Type B pancreatic cell (in vitro differentiated cells): ENCODE measurements at places on chromosomes 16 and 17.

- DNase-seq = no peak
These were observed 7.3 kb downstream of the TCF25 start for GRCh38 chr16:89880477-89881367.

- DNase-seq = no peak
These were observed 999 bp upstream of the FLYWCH2 start for GRCh38 chr16:2881783-2882649.

DNA sequence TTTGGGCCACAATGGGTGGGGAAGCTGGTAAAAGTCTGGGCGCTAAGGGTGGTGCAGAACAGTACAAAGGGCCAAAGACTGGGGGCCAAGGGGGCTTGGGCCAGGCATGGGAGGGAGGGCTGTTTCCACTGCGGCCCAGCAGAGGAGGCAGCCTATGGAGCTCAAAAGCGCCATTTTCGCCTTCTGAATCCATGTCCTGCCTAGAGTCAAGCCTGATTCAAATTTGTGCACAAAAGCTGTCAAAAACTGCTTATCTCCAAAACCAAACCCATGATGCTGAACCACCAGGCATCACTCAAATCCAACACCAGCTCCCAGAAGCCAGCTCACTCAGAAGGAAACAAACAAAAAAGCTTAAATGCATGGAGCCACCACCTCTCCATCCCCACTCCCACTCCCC lies 16.0 kb downstream of the COG7 start:
- no peak for DNase-seq

DNA sequence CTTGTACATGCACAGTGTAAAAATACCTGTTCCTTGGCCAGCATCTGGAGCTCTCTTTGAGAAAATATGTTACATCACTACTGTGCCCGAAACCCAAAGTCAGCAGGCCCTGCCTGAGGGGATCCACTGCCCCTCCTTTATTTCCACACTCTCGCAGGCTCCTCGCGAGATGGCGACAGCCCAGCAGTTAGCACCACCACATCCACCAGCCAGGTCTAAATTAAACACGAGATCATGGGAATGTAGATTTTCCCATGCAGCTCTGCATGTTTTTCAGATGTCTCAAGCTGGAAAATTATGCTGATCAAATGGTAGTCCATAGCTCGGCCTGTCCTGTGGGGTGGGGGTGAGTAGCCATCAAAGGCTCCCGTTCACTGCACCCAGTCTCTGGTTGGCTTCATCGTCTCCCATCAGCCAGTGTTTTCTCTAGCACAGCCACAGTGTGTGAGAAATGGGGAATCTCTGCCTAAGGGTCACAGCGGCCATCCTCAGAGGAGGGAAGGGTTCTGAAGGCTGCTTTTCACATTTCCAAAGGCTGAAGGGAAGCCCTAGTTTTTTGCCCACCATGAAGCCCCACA lies 34.7 kb downstream of the EPN2 start:
- no peak for DNase-seq

DNA sequence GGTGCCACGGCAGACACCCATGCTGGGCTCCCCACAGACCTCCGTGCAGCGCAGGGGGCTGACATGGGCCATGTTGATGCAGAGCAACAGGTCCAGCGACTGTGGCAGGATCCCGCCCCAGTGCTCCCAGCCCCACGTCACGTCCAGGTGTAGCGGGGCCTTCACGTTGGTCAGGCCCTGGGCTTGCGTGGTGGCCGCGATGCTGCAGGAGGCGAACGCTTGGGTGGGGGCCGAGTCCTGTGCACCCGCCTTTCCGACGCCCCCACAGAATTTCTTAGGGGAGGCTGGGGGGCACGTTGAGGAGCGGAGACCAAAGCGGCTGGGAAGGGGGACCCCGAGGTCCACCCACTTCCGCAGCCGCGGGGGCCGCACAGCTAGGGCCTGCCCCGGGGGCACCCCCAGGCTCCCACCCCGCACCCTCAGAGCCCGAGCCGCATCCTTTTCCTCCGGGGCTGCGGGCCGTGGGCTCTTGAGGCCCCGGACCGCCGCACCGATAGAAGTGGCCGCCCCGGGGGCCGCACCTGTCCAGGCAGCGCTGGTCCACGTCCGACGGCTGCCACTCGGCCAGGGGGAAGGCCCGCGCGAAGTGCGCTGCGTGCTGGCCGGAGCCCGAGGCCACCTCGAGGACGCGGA lies 416 bp downstream of the METTL26 start:
- no peak for DNase-seq

GRCh38 chr17:29623283-29623647 lies 553 bp upstream of the CORO6 start:
- DNase-seq = no peak

DNA sequence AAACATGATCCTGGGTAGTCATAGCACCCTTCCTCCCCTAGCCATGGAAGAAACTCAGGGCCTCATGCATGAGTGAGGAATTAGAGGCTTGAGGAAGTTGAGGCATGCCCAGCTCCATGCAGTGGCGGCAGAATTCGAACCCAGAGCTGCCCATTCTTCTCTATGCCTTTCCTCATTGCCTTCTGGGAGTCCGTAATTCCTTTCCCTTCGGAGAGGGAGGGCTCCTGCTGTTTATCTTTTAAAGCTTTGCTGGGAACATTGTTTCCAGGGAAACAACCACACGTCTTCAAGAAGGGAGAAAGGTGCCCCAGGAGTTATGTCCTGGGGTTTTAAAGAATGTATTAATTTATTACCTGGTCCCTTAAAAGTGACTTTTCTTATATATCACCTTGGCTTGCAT lies 8.5 kb downstream of the CRISPLD2 start:
- no peak for DNase-seq

DNA sequence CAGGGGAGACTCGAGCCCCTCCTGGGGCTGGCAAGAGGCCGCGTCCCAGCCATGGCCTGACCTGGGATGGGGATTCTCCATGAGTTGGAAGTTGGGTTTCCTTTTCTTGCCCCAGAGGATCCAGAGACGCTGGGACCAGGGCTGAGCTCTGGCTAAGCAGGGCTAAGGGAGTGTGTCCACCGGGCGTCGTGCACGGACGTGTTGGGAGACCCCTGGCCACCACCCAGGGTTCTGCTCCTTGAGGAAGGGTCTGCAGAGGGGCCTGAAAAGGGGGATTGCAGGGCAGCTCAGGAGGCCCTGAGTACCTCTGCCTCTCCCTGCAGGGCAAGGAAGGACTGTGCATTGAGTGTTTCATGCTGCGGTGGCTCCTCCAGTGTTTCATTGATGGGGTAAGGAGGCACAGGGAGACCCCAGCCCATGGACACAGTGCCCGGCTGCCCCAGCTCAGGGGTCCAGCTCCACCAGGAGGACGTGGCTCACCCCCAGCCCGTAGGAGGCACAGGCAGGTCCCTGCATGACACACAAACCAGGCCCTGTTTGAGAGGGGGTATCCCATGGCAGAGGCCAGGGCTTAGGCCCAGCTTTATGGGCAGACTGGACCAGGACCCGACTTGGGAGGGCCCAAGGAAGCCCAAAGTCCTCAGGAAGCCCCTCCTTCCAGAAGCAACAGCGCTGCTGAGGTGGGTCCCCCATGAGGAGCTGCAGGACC lies 47.5 kb downstream of the USP22 start:
- no peak for DNase-seq

GRCh38 chr16:10606607-10607006 lies 26.2 kb upstream of the EMP2 start:
- no peak for DNase-seq

GRCh38 chr17:1222321-1222720 lies 42.5 kb upstream of the ABR start:
- no peak for DNase-seq

- DNase-seq = no peak
These were observed 15.0 kb downstream of the THUMPD1 start for GRCh38 chr16:20726661-20727060.

DNA sequence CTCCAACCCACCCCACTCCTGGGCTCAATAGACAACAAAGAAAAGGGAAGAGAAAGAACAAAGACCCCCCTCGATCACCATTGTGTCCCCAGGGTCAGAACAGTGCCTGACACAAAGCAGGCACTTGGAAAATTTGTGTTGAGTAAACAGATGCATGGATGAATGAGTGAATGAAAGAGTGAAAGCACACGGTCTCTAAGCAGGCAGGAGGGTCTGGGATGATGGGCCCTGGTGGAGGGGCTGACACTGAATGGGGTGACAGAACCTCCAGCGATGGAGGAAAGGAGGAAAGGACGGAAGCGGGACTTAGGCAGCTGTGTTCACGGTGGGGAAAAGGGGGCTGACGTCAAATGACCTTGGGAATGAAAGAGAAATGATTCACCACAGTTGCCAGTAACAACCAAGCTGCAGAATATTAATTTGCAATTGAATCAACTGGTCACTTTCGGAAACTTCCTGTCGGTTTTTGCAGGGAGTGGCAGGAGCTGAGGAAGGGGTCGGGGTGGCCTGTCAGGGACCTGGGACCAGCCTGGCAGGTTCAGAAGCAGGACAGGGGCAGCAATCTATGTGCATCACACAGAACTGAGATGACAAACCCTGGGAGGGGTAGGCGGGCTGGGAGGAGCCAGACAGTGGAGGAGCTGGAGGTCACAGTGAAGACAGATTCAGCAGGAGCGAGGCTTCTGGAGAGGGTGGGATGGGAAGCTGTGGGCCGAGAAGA lies 6.7 kb upstream of the GAST start:
- DNase-seq = no peak

- no peak for DNase-seq
These were observed 19.4 kb downstream of the KLHL36 start for GRCh38 chr16:84667600-84668309.

GRCh38 chr17:83203073-83203471 lies 123.7 kb downstream of the METRNL start:
- DNase-seq = no peak
